NCI-H2081 (cell line): ENCODE measurements at places on chromosomes 4 and X.
A peak's percentile ranks its signal among the peaks of the same experiment; 100 is the strongest.

DNA sequence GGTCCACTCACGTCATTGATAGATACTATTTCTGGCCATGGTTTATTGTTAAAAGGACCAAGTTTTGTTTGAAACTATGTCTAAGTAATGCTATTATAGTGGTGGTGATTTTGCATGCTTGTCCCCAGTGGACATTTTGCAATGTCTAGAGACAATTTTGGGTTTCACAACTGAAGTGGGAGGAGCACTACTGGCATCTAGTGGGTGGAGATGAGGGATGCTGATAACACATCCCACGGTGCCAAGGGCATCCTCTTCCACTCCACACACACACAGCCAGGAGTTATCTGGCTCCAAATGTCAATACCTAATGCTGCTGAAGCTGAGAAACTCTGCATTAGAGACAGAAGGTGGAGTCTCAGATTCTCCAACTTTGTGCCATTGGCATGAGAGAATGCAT is 131.2 kb downstream of the FRMPD4 start:
- peak; percentile 27 for DNase-seq

GRCh38 chr4:45099471-45099870 is 373.1 kb upstream of the GNPDA2 start:
- no peak for DNase-seq

- DNase-seq: no peak
Observed at GRCh38 chr4:64729561-64729960, 320.3 kb upstream of the TECRL start.

GRCh38 chr4:130233377-130234047 is 1137.6 kb downstream of the C4orf33 start:
- DNase-seq: no peak

DNA sequence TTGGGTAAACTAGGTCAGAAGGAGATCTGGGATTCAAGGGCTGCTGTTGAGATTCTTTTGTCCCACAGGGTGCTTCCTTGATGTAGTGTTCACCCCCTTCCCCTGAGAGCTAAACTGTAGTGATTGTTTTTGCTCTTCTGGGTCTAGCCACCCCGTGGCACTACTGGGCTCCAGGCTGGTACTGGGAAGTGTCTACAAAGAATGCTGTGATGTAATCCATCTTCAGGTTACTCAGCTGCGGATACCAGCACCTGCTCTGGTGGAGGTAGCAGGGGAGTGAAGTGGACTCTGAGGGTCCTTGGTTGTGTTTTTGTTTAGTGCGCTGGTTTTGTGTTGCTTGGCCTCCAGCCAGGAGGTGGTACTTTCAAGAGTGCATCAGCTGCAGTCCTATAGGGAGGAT is 365.5 kb downstream of the ZNF674 start:
- no peak for DNase-seq

GRCh38 chr4:63169836-63170235 is 1239.4 kb downstream of the TECRL start:
- no peak for DNase-seq
